ENCODE measurements at places on chromosomes 16 and 17. TPM values are rescaled to one million over a fixed set of nuclear protein-coding genes. Genes with fewer than 3 reads are reported as not detected.

Gene PIGS
- 65.1 TPM for total RNA-seq

Gene CDRT4
- total RNA-seq = 5.4 TPM

Gene SULT1A4
- 19.6 TPM for total RNA-seq

Gene ABI3
- 8.5 TPM for total RNA-seq

Gene PPY
- not detected for total RNA-seq

Gene PERCC1
- not detected for total RNA-seq

Gene CASKIN2
- total RNA-seq = 68.5 TPM

Data from upper lobe of left lung (tissue), 6 donors.